Stomach (tissue), 19 donors: ENCODE measurements at places on chromosomes 13 and 19. TPM values are rescaled to one million over a fixed set of nuclear protein-coding genes. Genes with fewer than 3 reads are reported as not detected.

- H3K27me3 ChIP-seq: no peaks in the 10 kb centered on the region
- H3K27ac ChIP-seq: peak overlapping the region; percentile 99
These were observed 857 bp downstream of the IER2 start for GRCh38 chr19:13150931-13151604.

DNA sequence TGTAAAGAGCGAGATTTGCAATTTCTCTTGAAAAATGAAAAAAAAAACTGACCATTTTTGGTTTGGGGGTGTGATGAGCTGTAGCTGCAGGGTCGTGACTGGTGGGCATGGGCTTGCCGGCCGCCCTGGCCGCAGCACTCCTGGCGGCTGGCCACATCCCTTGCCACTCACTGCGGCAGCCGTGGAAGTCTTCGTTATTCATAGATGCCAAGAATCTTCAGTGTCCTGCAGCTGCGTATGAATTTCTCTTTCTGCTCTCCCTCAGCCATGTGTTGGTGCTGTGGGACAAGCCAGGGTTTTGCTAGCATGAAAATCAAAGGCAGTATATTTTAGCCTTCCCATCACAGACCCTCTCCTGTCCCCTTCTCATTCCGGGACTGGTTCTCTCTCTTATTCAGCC lies 151.7 kb upstream of the TSHZ3 start:
- no peak for DNase-seq
- H3K27ac ChIP-seq: no peak overlapping the region
- H3K4me1 ChIP-seq: no peaks in the 10 kb centered on the region
- H3K4me3 ChIP-seq: no peak overlapping the region
- no peaks in the 10 kb centered on the region for H3K36me3 ChIP-seq
- H3K27me3 ChIP-seq: no peaks in the 10 kb centered on the region

The ZNF681 gene
- 0.90 TPM for polyA plus RNA-seq

DNA sequence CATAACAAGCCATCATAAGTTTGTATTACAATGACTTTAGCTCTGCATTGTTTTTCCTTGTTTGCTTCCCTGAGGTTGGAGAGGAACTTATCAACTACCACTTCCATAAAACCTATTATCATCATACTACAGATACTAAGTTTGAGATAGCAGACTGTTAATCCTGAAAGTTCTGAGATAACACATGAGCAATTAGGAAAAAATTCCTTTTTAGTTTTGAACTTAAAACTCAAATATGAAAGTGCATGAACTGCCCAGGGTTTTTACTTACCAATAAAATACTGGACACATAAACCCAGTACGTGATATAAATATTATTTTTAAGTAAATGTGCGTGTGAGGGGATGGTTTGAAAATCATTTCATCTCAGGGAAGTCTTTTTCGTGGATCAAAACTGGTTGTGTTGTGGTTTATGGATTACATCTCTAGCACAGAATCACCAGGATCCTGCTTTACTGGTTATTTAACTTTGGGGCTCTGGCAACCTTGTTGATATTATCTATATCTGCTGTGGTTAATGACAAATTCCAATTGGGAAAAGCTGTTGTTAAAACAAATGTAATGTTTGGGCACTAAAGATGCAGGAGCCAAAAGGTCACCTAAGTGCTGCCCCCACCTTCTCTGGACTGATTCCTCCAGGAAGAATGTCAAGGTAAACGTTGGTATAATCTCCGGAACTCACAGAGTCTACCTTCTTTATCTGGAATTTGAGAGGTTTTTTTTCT lies 12.4 kb downstream of the CDX2 start:
- no peak overlapping the region for H3K4me3 ChIP-seq
- H3K27me3 ChIP-seq: peaks cover 24% of the 10 kb centered on the region
- peaks cover 31% of the 10 kb centered on the region for H3K4me1 ChIP-seq
- H3K27ac ChIP-seq: no peak overlapping the region

- H3K36me3 ChIP-seq: no peaks in the 10 kb centered on the region
- no peak overlapping the region for H3K4me3 ChIP-seq
- H3K27ac ChIP-seq: no peak overlapping the region
These were observed 376.5 kb downstream of the UQCRFS1 start for GRCh38 chr19:28836421-28836820.

DNA sequence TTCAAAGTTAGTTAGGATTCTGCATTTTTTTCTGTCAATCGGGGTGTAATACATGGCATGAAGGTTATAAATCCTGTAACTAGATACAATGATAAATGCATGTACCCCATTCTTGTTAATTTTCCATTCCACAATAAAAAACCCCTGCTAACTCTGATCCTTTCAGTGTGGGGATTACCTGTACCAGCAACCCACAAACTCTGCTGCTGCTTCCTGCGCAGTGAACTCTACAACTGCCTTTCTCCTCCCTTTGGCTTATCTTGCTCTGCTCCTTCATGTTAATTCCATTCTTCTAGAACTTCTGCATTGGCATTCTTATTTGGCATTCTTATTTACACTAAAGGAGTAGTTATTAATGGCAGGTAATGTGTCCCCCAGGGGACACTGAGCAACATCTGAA lies 273.1 kb downstream of the KLF12 start:
- H3K36me3 ChIP-seq: no peaks in the 10 kb centered on the region
- H3K4me3 ChIP-seq: no peak overlapping the region
- H3K27me3 ChIP-seq: no peaks in the 10 kb centered on the region

DNA sequence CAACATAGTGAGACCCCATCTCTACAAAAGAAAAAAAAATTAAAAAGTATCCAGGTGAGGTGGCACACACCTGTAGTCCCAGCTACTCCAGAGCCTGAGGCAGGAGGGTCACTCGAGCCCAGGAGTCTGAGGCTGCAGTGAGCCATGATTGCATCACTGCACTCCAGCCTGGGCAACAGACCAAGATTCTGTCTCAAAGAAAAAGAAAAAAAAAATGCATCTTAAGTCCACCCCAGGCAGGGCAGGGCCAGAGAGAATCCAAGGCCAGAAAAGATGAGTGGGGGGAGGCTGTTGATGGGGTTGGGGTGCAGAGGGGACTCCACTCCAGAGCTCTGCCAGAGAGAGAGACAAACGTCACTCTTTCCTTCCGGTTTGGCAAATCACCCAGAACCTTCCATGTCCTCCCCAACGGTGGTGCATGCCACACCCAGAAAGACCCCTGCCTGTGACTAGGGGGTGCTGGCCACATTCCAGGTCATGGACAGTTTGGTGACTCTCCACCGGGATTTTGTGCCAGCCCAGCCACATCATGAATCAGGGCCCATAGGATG lies 431 bp downstream of the FUT3 start:
- peak overlapping the region; percentile 32 for H3K4me3 ChIP-seq
- peak overlapping the region; percentile 76 for H3K27ac ChIP-seq
- peaks cover 6% of the 10 kb centered on the region for H3K4me1 ChIP-seq
- DNase-seq: peak; percentile 64

DNA sequence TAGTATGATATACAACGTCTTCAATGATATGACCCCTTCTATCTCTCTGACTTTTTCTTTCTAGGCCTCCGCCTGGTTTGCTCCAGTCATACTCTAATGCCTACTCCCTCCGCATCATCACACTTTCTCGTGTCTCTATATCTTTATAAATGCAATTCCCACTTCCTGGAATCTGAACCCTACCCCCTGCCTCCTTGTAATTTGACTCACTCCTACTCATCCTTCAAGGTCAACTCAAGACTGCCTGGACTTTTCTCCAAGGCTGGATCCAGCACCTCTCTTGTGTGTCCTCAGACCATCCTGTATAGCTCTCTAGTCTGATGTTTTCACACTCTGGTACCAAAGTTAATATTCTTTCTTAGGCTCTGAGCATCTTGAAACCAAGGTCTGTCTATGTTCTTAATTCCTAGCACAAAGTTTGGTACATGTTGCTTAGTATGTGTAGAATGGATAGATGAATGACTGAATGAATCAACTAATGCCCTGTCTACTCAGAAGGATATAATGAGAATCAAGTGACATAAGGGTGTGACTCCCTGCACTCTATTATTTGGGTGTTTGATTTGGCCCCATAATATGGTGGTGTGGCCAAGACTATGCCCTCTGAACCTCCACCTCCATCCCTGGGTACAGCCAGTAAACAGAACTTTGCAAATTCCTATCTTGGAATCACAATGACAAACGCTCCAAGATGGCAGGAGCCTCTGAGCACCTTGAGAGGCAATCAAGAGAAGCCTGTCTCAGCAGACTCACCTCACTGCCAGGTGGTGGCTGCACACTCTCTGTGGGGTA lies 74.3 kb upstream of the SERP2 start:
- H3K4me1 ChIP-seq: peaks cover 41% of the 10 kb centered on the region
- H3K36me3 ChIP-seq: no peaks in the 10 kb centered on the region
- no peak for DNase-seq
- no peak overlapping the region for H3K27ac ChIP-seq

- peak; percentile 25 for DNase-seq
- H3K27ac ChIP-seq: no peak overlapping the region
- no peaks in the 10 kb centered on the region for H3K4me1 ChIP-seq
- H3K27me3 ChIP-seq: no peaks in the 10 kb centered on the region
- no peaks in the 10 kb centered on the region for H3K36me3 ChIP-seq
These were observed 22.1 kb upstream of the WDFY2 start for GRCh38 chr13:51562011-51562671.

The MBD3L5 gene
- not detected for polyA plus RNA-seq

DNA sequence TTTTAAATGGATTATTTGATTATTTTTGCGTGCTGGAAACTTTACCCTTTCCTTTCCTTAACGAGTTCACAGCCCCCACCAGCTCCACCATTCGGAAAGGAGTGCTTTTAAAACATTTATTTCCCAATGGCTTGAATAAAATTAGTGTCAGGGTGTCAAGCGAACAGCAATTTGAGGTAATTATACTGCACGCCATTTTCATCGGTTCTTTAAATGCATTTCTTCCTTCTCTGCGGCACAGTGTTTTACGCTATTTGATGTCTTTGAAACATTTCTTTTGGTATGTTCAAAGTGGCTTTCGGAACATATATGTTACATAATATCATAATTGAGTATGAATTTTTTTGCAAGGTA lies 309 bp upstream of the SLITRK1 start:
- no peak for DNase-seq
- H3K4me1 ChIP-seq: peaks cover 8% of the 10 kb centered on the region
- H3K27ac ChIP-seq: no peak overlapping the region
- peaks cover 45% of the 10 kb centered on the region for H3K27me3 ChIP-seq

DNA sequence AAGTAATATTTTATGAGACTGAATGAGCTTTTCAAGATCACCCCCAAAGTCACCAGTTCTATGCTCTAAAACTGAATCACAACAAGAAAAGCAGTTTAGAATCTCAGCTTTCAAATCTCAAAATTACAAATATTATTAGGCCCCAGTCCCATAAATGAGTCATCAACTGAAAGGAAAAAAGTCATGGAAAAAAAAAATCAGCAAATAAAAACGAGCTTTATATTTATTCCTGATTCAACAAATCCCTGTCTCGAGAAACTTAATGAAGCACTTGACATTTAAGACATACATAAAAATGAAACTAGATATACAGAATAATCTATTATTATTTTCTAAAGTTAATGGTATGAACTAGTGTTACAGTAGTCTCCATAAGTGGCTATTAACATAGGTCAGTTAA lies 203.0 kb downstream of the DIAPH3 start:
- DNase-seq: no peak
- no peaks in the 10 kb centered on the region for H3K27me3 ChIP-seq
- H3K27ac ChIP-seq: no peak overlapping the region

The ZNF563 gene
- 1.7 TPM for polyA plus RNA-seq

The NCAN gene
- 0.06 TPM for polyA plus RNA-seq

DNA sequence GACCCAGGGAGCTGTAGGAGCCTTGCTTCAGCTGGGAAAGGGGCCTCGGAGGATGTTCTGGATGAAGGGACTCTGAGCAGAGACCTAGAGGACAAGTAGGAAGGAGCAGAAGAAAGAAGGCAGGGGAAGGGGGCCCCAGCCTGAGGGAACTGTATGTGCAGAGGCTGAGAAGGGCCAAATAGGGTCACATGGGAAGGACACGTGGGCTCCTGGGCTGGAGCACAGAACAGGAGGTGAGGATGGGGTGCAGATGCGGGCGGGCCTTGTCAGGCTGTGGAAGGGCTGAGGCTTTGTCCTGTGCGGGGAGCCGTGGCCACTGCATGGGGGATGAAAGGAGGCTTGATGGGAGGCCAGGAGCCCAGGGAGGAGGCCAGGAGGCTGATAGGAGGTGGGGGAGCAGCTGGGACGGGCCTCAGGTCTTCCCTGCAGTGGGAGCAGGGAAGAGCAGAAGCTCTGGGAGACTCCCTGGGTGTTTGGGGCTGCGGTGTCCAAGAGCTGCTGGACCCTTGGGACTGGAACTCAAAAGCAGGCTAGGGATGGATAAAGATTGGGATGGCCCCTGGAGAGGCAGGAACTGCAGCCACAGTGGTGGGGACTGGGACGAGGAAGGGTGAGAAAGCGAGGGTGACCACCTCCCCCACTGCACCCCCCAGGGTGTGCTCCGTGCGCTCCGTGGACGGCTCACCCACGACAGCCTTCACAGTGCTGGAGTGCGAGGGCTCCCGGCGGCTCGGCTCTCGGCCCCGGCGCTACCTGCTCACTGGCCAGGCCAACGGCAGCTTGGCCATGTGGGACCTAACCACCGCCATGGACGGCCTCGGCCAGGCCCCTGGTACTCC lies 11.4 kb upstream of the LTBP4 start:
- DNase-seq: no peak
- H3K27ac ChIP-seq: no peak overlapping the region
- no peaks in the 10 kb centered on the region for H3K4me1 ChIP-seq
- H3K27me3 ChIP-seq: peaks cover 5% of the 10 kb centered on the region
- peaks cover 51% of the 10 kb centered on the region for H3K36me3 ChIP-seq

GRCh38 chr13:62684359-62684758 lies 1268.7 kb upstream of the PCDH20 start:
- no peaks in the 10 kb centered on the region for H3K36me3 ChIP-seq
- H3K4me3 ChIP-seq: no peak overlapping the region
- H3K27me3 ChIP-seq: no peaks in the 10 kb centered on the region
- no peaks in the 10 kb centered on the region for H3K4me1 ChIP-seq
- no peak overlapping the region for H3K27ac ChIP-seq

The RASIP1 gene
- 11.1 TPM for polyA plus RNA-seq

DNA sequence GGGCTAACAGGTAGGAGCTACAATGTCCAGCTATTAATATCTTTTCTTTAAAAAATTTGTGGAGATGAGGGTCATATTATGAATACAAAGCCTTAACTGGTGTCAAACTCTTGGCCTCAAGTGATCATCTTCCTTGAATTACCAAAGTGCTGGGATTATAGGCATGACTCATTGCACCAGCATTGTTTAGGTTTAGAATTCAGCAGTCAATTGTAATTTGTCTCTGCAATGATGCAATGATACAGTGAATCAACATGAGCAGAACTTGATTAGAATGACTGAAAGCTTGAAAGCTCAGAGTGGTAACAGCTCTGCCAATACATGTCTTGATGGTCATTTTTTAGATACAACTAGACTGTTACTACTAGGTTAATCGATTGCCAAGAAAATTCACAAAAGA lies 752.8 kb upstream of the MIR17HG start:
- no peak overlapping the region for H3K4me3 ChIP-seq
- H3K4me1 ChIP-seq: no peaks in the 10 kb centered on the region
- H3K27ac ChIP-seq: no peak overlapping the region
- no peaks in the 10 kb centered on the region for H3K36me3 ChIP-seq
- no peak for DNase-seq
- H3K27me3 ChIP-seq: no peaks in the 10 kb centered on the region

DNA sequence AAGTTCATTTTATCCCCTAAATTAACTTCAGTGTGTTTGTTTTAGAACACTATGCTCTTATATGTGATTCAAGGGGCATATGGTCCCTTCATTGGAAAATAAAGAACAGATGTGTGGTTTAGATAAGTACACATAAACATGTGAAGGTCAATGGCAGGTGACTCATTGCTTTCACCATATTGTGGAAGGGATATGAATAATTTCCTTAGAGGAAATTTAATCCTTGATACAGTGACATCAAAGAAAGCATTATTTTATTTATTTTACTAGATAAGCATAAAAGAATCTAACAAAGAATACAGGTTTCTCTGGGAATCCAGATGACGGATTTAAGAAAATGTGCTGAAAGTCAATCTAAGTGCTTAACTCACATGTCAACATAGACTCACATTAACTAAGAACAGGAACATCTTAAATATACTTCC lies 373.5 kb downstream of the KCTD12 start:
- no peaks in the 10 kb centered on the region for H3K4me1 ChIP-seq
- H3K36me3 ChIP-seq: no peaks in the 10 kb centered on the region
- no peaks in the 10 kb centered on the region for H3K27me3 ChIP-seq
